AG09319 (cell line): ENCODE measurements at places on chromosomes 4 and X.

- no peak for DNase-seq
These were observed 9.1 kb downstream of the IL13RA1 start for GRCh38 chrX:118736394-118737010.

DNA sequence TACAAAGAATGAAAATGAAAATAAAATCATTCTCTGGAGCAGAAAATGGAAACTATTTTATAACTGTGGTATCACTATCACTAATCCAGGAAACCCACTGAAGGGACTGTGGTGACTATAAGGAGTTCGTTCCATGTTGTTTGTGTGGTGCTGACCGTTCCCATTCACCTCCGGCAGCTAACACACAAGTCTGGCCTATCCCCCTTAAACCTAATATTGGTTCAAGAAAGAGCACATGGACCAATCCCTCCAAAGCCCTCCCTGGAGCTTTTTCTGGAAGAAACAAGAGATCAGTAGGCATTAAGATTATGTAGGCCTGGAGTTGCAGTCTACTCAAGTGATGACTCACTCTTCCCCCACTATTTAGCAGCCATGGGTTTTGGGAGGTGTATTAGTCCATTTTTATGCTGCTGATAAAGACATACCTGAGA is 25.9 kb upstream of the FAM241A start:
- no peak for DNase-seq

GRCh38 chr4:6560416-6561172 is 14.4 kb upstream of the MAN2B2 start:
- no peak for DNase-seq

DNA sequence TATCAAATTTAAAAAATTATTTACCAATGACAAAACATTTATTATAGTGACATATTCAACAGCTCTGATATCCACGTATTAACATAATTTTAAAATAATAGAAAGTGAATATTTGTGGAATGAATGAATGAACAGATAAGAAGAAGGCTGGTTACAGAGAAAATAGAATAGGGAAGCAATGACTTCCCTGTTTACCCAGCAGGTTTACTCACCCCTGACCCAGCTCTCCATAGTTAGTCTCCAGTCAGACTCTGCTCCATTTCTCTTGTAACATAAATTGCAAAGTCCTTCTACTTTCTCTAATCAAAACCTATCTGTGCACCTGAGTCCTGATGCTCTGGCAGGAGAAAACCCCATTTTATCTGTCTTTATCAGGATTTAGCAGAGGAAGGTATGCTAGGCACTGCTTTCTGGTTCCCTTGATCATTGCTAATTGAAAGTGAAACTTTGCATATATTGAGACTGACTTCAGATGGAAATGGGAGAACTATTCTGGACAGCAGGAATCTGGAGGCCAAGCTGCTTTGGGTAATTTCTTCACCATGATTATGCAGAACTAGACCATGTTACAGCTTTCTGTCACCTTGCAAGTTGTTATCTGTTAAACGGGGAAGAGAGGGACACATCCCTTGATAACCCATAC is 363.0 kb downstream of the FAT4 start:
- DNase-seq = no peak

DNA sequence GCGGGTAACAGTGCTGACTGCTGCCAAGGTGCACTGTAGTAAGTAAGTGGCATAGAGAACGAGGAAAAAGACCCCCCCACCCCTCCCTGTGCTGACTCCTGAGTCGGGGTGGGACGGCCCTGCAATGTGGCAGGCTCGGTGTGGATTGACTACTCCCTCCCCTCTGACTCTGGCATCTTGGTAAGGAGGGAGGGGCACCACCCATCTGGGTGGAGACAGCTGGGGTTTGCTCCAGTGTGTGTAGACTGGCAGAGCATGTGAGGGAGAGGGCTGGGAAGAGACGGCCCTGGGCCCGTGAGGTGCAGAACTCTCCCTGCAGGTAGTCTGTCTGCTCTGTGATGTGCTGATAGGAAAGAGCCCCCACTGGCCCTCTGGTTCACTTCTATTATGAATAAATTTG is 31.0 kb downstream of the NSG1 start:
- no peak for DNase-seq

DNA sequence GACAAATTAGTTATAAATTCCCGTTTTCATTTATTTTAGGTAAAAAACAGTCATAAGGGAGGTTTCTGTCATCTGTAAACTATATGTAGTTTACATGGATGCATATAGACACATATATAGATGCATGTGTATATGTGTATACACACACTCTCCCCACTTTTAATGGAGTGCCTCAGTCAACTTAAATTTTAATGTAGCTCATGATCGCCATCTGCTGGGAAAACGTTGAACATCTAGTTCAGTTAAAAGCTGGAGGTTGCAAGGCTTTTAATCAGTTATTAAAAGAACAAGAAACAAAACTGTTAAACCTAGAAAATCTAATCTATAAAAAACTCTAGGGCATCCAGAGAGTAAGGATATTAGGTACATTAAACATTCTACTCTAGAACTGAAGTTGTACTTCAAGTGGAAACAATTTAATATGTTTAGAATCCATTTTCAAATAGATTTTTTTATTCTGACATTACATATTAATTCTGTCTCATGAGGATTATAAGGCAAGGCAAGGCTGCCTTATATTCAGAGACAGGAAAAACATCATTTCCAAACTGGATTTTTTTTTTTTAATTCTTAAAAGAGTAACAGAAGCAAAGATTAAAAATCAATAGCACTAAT is 122.6 kb downstream of the SHISA3 start:
- DNase-seq = peak; percentile 5

DNA sequence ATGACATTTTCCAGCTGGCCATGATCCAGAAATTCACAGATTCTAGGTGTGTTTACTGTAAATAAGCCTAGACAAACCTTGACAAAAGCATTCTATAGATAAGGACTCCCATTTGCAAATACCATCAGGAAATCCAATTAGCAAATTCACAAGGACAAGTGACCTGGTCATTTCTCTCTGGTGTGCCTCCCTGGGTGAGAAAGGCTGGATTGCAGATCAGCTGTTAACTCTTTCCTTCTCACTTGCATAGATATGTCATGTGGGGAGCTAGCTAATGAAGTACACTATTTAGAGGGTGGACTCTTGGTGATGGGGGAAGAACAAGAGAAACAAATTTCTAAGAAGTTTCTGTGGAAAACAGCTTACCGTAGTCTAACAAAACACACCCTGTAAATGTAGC is 58.9 kb downstream of the MOSPD2 start:
- no peak for DNase-seq

- DNase-seq = peak; percentile 14
These were observed 106.5 kb downstream of the ATP11C start for GRCh38 chrX:139826065-139827044.

DNA sequence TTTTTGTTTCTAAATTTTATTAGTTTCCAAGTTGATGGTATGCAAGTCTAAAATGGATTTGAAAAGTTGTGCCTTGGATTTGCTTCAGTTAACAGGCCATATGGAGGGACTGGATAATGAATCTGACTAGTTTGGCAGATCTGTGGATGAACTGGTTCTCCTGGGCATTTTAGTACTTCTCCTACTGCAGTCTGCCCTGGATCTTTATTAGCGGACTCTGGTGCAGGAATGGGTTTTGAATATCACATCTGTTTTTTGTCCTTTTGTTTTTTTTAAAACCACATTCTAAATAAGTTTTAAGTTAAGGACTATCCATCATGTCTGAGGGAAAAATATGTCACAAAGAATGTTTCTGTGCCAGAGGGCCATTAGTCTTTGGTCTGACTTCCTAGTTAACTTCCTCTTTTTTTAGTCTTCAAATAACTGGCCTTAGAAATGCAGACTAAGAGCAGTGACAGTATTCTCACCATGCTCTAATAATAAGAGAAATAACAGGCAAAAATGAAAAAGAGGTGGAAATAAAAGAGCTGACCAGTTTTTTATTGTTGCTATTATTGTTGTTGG is 13.9 kb upstream of the DCK start:
- no peak for DNase-seq

DNA sequence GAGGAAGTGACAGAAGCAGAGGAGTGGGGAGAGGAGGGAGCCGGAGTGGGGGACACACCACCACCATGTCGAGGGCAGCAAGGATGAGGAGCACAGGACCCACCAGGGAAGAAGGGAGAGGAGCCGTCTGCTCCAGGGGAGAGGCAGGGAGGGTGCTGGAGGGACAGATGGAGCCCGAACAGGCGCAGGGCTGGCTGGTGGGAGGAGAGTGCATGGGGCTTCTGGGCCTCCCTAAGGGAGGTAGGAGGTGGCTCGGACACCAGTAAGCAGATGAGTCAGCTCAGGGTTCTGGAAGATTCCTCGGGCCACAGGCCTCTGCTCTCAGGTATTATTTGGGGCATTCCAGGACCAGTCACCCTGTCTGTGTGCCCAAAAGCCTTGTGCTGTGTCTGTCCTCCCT is 29.8 kb downstream of the ATP2B3 start:
- no peak for DNase-seq

GRCh38 chr4:121714548-121714947 is 17.8 kb upstream of the ANXA5 start:
- DNase-seq = no peak

DNA sequence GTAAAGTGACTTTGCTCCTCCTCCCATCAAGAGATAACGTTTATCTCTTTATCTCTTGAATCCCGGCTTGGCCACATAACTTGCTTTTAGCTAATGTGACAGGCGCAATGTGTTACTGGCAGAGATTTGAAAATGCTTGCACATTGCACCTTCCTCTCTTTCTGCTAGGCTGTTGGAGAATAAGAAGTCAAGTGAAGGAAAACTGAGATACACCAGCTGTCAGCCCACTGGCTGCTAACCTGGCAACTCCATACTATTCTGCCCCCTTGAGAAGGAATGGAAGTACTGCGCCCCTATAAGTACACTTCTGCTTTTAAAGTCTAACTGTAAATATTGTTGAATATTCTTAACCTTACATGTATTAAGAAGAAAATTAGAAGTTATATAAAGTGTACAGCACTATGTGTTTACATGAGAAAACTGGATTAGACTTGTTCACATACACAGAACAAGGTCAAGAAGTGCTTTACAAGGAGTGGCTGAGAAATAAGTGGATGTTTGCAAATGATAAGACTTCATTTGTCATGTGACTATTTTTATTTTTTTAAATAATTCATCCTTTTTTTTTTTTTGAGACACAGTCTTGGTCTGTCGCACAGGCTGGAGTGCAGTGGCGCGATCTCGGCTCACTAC is 424.5 kb upstream of the CTSO start:
- no peak for DNase-seq

GRCh38 chrX:54885740-54886139 is 34.9 kb upstream of the TRO start:
- no peak for DNase-seq

DNA sequence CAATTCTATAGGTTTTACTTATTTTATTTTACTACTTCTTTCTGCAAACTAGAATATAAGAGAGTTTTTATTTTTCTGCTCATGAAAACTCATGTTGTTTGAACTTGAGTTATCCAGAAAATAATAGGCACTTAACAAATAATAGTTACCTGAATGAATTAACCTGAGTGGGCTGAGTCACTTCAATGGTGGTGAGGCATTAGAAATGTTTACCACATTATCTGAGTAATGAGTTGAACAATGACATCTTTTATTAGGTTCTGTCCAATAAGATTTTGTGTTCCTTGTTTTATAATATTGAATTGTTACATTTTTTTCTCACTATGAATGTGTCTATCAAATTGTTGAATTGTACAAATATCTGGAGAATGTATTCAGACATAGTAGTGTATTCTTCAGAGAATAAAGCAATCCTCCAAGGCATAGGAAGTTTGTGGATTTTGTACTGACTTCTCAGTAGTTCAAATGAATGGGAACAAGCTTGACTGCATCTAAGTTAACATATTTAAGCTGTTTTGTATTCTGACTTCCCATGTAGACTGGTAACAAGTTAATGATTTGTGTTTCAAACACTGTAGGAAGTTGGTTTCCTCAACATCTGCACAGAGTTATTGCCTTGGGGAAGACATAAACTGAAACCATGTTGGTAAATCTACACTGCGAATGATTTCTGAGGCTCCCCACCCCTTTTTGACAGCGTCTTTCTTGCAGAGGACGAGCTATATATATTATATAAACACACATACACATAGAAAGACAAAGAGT is 1808.9 kb upstream of the TENM3 start:
- no peak for DNase-seq

- no peak for DNase-seq
These were observed 21.4 kb downstream of the PLAC1 start for GRCh38 chrX:134636851-134637250.

DNA sequence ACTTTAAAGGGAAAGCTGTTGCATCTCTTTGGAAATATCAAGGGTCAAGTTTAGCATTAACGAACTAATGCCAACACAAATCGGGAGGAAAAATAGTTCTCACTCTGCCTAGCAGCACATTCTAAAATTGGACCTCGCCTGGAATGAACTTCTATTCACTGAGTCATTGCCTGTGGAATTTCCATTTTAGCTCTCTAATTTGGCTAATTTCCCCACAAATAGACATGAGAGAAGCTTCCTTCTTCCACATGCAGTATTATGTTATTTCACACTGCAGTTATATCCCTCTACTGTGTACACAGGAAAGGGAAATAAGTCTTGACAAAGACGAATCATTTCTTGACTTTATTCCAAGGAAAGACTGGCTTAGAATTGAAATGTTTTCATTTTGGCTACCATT is 9.3 kb downstream of the ZXDA start:
- no peak for DNase-seq

- no peak for DNase-seq
These were observed 264.9 kb upstream of the PUDP start for GRCh38 chrX:7412840-7413239.
